NCI-H69 (cell line): ENCODE measurements at places on chromosomes 11 and 22.

- DNase-seq: no peak
These were observed 133.6 kb upstream of the PLET1 start for GRCh38 chr11:112394304-112394703.

GRCh38 chr22:25668437-25668836 lies 73.6 kb upstream of the MYO18B start:
- DNase-seq: peak; percentile 9

GRCh38 chr11:120151536-120151935 lies 13.6 kb upstream of the TRIM29 start:
- DNase-seq: no peak

- no peak for DNase-seq
These were observed 63.0 kb downstream of the GALNT18 start for GRCh38 chr11:11558826-11559225.

- DNase-seq: no peak
These were observed 1558.6 kb upstream of the RAG2 start for GRCh38 chr11:38156495-38157146.

DNA sequence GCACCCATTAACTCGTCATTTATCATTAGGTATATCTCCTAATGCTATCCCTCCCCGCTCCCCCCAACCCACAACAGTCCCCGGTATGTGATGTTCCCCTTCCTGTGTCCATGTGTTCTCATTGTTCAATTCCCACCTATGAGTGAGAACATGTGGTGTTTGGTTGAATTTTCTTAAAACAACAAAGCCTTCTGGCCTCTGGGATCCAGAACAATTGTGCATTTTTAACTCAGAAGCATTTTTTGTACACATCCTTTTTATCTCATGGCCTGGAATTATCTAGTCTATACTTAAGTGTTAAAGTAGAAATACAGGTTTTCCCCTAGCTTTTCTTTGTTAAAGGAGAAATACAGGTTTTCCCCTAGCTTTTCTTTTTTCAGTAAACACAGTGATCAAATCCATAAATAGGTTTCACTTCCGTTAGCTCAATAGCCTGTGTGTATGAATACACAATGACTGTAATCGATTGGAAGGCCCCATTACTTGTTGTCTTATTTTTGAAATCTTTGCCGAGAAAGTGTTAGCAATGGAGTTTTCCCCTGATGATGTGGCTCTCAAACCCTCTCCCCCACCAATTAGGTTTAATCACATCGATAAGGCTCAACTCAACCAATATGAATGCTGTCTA lies 125.6 kb upstream of the PITPNB start:
- DNase-seq: no peak

DNA sequence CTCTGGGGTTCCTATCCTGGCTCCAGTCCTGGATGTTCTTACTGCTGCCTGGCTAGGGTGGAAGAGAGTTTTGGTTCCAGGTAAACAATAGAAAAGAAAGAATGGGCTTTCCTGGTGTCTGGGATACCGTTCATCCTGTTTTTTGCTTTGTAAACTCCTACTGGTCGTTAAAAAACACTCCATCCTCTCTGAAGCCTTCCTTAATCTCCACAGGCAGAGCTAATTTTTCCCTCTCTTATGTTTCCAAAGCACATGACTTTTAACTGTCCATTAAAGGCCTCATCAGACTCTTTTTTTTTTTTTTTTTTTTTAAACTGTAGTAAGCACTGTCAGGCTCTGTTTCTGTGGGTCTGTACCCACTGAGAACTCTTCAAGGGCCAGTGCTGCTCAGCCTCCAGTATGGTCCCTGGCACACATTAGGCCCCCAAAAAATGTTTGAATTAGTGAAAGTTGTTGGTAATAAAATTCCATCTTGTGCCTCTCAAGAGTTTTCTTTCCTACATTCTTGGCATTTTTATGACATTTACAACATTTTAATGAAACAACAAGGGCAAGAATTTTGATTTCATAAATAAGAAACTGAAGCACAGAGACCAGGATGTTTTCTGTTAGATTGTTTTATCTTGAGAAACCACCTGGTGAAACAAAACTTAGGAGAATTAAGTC lies 104.2 kb downstream of the TEAD1 start:
- peak; percentile 43 for DNase-seq

DNA sequence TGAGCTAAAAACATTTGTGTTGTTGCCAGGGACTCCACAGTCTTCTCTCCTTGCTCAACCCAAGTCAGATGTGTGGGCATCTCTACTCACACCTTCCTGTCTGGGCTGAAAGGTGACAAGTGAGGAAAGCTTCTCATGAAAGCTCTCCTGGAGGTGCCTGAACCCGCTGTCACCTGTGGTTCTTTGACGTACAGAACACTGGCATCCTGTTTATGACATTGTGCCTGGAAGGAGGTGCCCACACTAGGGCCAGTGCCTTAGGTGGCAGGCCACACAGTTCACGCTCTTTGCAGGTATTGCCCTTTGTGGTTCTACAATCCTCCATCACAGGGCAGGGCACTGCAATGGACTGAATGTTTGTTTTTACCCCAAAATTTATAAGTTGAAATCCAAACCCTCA lies 108.5 kb downstream of the CD44 start:
- no peak for DNase-seq

GRCh38 chr22:29877620-29878019 lies 5.4 kb upstream of the MTMR3 start:
- peak; percentile 14 for DNase-seq

GRCh38 chr11:96213500-96213899 lies 129.5 kb downstream of the MAML2 start:
- peak; percentile 40 for DNase-seq

DNA sequence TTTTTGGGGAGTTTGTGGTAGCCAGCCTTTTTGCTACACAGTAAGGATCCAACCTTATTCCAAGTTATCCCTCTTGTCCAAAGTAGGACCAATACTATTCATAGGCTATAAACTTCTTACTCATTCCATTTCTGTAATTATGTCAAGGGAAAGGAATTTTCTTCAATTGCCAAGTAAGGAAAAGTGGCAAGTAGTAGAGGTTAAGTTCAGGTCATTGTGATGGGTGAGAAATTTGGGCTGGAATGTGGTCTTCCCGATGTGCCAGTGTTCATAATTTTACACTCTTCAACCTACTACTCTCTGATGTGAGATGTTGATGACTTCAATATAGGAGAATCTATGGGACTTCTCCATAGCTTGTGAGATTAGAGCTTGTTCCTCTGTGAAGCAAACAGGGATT lies 648.8 kb downstream of the METTL15 start:
- DNase-seq: no peak

DNA sequence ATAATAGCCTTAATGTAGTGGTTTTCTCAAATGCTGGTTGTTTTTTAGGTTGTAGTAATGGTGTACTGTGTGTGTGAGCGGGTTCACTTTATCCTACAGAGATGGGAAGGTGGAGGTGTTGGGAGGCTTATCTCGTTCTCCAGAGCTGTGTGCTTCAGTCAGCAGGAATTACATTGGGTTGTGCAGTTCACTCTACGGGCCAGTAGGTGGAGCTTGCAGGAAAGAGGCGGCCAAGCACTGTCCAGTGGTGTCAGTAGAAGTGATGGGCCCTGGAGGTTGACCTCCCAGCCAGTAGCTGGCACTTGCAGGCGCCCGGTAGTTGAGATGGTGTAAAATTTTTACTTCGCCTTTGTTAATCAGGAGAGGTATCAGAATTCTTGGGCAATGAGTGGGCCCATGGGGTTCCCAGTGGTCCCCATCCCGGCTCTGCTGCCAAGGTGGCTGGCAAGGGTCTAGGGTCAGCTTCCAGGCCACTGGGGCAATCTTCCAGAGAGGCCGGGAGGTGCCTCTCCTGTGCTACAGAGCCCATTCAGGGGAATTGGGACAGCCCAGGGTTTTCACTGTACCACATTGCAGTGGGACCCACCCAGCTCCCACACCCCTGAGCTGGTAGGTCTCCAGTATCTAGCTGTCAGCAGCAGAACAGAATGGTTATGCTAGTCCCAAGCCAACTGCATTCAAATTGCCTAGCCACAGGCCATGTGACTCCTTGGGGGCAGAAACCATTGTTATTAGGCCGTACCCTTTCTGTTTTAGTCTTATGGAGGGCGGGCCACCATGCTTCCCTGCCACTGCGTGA lies 43.9 kb downstream of the BIRC2 start:
- DNase-seq: peak; percentile 79

- no peak for DNase-seq
These were observed 7.8 kb upstream of the RANBP1 start for GRCh38 chr22:20107951-20108756.

DNA sequence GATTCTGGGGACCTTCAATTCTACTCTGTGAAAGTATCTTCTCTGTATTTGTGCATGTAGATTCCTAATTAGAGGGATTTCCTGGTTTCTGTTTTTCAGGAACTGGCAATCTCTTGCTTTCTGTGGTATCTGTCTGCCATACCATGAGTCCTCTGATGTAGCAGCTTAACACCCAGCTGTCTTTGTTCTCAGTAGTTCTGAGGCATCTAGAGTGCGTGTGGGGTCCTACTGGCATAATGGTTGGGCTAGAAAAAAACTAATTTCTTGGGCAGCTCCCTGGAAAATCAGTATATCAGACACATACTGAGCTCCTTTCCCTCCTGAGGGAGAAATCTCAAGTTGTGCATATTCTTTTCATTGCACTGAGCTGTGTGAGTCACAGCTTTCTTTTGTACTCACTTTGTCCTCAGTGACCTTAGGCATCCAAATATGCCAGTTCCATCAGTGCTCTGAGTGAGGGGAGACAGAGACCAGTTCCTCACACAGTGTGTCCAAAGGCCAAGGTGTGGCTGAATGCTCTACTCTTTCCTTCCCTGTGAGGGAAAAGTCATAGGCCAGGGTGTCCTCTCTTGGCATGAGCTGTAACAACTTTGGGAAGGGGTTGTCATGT lies 35.5 kb upstream of the SLC22A24 start:
- DNase-seq: no peak

DNA sequence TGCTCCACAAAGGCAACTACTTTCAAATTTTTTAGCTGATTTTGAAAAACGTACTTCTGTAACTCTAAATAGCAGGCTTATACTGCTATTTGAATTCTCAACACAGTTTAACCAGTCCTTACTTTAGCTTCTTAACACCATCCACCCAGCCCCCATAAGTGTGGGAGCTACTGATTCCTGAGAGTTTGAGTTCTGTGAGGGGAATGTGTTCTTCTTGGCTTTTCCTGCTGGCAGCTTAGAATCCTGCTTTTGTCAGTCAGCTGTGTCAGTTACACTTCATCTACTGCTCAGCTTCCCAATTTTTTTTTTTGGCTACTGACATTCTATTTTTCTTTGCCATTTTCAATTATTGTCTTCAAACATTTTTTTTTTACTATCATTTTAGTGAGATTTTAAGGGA lies 440.4 kb downstream of the INSC start:
- no peak for DNase-seq

GRCh38 chr11:111736621-111737443 lies 29.4 kb downstream of the PPP2R1B start:
- DNase-seq: no peak

DNA sequence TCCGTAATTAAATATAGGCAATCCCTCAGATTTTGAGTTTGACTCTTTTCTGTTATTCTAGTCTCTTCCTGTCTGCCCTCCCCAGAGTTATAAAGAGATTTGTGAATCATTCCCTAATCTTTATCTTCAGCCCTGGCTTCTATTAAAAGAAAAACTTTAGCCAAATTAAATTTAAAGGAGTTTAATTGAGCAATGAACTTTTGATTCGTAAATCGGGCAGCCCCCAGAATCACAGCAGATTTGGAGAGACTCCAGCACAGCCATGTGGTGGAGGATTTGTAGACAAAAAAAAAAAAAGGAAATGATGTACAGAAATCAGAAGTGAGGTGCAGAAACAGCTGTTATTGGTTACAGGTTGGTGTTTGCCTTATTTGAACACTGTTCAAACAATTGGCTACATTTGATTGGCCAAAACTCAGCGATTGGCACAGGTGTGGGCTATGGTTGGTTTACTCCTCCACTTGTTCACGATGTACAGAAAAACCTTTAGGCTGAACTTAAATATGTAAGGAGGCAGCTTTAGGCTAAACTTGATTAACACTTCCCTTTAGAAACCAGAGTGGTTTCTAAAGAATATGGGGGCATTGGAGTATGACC lies 2.3 kb upstream of the ALKBH8 start:
- peak; percentile 47 for DNase-seq

- DNase-seq: no peak
These were observed 991.6 kb downstream of the BRD1 start for GRCh38 chr22:48835857-48836672.

GRCh38 chr22:49965091-49966040 lies 4.8 kb downstream of the PIM3 start:
- no peak for DNase-seq

DNA sequence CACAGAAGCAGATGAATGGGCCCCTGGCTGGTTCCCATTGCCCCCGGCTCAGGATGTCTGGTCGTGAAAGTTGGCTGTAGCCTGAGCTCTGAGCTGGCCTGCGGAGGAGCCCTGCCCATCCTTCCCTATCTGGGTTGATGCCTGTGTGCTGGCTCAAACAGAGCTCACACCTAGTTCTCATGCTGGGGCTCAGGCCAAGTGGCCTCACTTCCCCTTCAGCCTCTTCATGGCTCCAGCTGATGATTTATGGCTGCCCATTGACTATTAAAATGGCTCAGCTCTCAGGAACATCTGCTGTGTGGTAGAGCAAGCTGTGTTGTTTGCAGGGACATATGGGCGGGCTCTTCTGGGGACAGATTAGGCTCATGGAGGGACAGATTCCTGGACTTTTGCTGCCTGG lies 64.7 kb downstream of the ADAMTS15 start:
- DNase-seq: peak; percentile 91

- DNase-seq: peak; percentile 66
These were observed 254.9 kb downstream of the TMEM135 start for GRCh38 chr11:87292598-87292997.

DNA sequence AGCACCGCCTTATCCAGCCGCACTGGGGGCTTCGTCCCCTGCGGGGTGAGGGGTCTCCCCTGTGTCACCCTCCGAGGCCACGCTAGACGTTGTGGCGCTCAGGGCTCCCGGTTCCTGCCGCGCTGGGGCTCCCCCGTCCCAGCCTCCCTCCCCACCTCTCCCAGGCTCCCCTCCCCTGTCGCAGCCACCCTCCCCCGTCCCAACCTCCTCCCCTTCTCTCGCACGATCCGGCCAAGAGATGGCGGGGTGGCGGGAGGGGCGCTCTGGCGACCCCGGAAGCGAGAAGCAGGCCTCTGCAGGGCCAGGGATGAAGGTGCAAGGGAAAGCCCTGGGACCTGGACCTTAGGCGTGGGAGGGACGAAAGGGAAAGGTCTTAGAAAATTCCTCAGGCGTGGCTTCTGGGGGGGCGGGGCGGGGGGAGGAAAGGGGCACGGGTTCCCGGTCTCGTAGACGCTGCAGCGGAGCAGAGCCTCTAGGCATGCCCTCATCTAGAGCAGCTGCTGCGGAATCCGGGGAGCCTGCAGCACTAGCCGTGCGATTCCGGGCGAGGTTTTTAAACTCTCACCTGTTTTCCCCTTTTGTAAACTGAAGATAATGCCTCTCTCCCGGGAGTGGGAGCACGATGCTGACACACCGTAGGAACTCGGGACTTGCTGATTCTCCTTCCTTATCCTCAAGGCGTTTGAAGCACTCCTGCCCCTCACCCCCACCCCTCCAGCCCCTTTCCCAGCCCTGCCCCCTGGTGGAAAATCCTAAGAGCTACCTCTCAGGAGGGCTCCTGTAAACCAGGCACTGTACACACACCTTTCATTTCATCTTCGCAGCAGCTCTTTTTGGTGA lies 14.4 kb downstream of the KCNJ5 start:
- peak; percentile 82 for DNase-seq

GRCh38 chr22:42280140-42280539 lies 9.7 kb upstream of the TCF20 start:
- DNase-seq: no peak

- peak; percentile 83 for DNase-seq
These were observed 252.7 kb downstream of the TMEM135 start for GRCh38 chr11:87290304-87290922.
